ENCODE measurements at places on chromosomes 11 and 22.

- no peak for DNase-seq
These were observed 35.2 kb upstream of the FADD start for GRCh38 chr11:70167723-70168404.

DNA sequence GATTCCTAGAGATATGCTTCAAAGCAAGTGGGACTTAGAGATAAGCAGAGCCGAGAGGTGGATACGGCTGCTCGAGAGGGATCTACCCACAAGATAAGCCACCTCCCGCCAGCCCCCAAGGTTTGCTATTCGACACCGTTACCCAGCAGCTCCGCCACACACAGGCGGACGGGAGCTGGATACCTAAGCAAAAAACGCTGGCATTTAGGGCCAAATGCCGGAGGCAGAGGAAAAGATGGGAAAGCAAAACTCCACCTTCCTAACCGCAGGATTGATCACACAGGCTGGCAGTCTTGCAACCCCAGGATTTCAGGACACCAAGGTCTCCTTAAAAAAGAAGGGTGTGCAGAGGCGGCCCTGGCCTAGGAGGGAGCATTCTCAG is 709 bp downstream of the FTH1 start:
- DNase-seq = peak; percentile 42

DNA sequence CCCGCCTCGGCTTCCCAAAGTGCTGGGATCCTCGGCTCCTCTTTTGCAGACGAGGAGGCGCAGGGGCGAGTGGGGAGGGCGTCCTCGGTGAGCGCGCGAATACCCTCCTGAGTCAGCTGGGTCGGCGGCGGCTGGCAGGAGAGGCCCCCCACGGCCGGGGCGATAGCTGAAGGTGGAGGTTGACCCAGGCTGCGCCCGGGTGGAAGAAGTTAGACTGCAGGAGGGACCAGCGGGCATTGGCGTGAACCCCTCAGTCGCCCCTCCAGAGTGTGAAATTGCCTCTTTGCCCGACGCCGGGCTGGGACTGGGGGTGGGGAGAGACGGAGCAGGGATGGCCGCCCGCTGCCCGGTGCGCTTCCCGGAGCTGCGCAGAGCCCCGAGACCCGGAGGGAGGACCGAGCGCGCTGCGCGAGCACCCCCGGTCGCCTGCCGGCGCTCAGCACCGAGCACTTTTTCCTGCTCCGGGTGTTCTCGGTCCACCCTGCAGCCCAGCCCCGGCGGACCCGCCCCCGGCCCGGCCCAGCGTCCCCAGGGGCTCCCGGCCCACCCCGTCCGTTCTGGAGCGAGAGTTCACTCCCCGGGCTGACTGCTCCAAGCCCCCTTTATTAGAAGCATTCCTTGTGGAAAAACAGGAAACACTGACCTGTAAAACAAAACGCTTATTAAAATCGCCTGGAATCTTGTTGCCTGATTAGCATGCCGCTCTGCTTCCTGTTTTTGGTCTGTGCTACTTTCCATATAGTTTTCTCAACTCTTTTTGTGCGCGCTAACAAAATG is 13.7 kb upstream of the CPT1A start:
- no peak for DNase-seq

GRCh38 chr11:113677685-113678084 is 28.4 kb downstream of the TMPRSS5 start:
- no peak for DNase-seq

- no peak for DNase-seq
These were observed 10.5 kb downstream of the DNAJB13 start for GRCh38 chr11:73961321-73961720.

DNA sequence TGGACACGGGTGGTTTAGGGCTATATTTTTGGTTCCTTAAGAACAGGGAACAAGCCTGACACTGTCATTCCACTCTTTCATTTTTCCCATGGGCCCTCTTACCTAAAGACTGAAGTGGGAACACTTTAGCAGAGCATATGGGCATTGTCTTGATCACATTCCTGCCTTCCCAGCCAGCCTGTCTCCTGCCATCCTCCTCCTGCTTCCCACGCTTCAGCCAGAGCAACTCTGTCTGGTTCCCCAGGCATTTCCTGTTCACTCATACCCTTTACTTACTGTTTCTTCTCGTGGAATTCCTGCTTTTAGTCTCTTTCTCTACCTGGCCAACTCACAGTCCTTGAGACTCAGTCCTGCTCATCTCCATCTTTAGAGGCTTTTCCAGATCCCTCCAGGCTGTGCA is 22.8 kb downstream of the MRPL16 start:
- DNase-seq = no peak

DNA sequence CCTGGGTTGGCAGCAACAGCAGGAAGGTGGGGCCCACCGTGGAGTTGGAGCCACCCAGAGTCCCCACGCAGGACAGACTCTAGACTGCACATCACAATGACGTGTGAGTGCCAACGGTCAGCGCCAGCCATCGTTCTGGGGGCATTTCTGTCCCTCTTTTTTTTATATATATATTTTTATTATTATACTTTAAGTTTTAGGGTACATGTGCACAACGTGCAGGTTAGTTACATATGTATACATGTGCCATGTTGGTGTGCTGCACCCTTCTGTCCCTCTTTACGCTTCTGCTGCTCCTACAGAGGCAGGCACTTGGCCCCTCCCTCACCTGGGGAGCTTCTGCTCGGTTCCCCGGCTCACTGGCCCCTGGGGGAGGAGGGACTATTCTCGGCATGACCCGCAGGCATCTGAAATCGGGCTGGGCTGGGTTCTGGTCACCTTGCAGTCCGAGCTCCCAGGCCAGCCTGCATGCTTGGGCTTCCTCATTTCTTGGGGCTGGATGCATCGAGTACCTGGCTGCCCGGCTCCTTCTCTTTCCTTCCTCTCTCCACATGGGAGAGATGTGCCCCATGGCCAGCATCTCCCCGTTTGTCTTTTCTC is 787.4 kb downstream of the TBC1D22A start:
- DNase-seq = no peak

DNA sequence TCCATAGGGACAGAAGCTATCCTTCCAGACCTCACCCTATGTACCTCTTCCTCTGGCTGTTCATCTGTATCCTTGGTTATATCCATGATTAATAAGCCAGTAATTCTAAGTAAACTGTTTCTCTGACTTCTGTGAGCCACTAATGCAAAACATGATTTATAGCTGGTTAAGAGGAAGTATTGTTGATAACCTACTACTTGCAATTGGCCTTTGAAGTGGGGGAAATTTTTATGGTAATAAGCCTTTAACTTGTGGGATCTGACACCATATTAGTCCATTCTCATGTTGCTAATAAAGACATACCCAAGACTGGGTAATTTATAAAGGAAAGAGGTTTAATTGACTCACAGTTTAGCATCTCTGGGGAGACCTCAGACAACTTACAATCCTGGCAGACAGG is 21.9 kb downstream of the CASP12 start:
- no peak for DNase-seq

GRCh38 chr11:79902493-79902892 is 461.7 kb upstream of the TENM4 start:
- no peak for DNase-seq

DNA sequence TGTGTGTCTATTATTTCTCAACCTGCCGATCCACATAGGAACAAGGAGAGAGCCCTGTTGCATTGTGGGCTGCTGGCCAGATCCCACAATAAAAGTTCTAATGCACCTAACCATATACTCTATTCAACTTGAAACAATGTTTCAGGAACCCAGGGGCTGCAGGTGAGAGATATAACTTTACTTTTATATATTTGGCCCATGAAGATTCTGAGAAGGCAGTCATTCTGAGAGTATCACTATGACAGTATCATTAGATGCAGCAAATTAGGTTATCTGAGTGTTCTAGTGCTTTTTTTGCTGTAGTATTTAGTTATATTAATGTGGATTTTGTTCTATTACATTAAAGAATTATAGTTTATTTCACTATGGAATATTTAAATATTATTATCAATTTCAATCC is 655.1 kb upstream of the ARHGAP42 start:
- peak; percentile 12 for DNase-seq

DNA sequence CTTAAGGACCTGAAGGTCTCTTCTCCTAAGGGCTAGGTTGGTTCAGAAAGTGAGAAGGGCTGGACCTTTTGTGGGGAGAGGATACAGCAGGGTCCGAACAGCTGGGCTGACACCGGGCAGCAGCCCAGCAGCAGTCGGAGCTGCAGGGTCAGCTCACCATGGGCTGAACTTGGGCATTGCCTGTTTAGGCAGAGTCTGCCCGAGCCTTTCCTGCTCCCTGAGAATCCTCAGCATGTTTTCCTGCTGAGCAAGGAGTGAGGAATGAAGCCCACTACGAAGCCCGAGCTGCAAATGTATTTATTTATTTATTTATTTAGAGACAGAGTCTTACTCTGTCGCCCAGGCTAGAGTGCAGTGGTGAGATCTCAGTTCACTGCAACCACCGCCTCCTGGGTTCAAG is 83.9 kb downstream of the PTPRJ start:
- no peak for DNase-seq

- no peak for DNase-seq
These were observed 42.5 kb downstream of the CD82 start for GRCh38 chr11:44607987-44608386.

DNA sequence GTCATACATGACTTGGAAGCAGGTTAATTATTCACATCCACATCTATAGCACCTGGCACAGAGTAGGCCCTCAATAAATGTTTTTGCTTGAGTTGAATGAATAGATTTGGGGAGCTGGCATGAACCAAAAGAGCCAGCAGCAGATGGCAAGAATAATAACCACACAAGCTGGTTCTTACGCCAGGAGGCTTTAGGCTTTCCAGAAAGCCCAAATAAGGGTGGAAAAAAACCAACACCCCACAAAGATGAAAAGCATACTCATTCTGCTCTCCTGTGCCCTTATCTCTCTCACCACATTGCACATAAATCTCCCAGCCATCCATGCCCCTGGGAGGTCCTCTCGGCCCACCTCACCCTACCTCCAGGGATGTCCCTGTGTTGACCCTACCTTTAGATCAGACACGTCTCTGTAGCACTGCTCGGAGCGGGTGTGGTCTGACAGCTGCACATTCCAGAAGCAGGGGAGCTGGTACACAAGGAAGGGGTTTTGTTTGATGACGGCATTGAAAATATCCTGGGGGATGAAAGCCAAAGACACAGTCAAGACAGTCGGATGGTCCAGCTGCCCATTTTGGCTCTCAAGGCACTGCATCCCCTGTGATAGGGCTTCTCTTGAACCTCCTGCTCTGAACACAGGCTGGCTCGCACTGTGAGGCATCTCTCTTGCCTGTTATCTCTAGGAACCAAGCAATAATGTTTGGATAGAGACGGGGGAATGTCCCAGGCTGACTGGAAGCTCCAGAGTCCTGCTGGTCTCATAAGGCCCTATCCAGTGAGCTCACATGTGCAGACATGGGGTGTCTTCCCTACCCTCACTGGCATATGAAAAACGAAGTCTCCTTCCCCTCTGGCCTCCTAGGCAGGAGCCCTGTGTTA is 323.6 kb upstream of the SYN3 start:
- DNase-seq = no peak

DNA sequence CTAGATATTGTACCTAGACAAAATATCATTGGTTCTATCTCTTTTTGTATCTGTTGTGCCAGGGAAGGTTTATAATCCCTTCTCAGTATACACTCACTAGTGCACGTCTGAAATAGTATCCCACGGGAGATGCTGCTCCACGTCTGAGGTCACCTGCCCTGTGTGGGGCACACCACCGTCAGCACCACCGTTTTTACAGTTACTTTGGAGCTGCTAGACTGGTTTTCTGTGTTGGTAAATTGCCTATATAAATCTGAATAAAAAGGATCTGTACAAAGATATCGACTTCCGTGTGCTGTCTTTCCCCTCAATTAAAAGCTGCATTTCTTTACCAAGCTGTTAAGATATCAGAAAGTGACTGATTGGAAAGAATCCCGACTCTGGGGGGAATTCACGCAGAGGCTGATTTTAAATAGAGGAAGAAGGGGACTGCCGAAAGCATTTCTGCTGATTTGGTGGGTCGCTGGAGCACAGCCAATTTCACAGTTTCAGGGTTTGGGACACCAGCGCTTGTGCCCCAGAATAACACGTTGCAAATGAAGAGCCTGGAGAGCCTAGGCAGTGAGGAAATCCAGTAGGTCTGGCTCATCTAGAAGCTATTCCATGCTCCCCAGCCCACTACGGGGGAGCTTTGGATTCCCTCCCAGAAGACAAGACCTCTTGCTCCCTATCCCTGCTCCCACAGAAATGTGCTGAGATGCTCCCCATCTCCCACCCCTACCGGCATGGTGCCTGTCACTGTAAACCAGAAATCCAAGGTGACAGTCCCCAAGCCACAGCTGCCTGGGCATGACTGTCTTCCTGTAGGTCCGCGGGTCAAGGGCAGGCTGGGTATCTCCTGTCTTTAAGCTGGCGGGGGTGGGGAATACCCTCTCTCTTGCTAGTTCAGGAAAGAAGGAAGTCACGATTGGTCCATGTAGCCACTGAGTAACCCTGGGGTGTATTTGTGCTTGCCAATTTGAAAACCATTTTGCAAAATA is 12.7 kb upstream of the MYO18B start:
- DNase-seq = no peak

- DNase-seq = no peak
These were observed 107.7 kb downstream of the CEP164 start for GRCh38 chr11:117435326-117435725.

- no peak for DNase-seq
These were observed 55.0 kb downstream of the FZD4 start for GRCh38 chr11:86900162-86900561.

GRCh38 chr11:12224537-12224893 is 114.1 kb downstream of the MICAL2 start:
- peak; percentile 97 for DNase-seq

GRCh38 chr11:41307296-41308080 is 152.0 kb downstream of the LRRC4C start:
- no peak for DNase-seq

DNA sequence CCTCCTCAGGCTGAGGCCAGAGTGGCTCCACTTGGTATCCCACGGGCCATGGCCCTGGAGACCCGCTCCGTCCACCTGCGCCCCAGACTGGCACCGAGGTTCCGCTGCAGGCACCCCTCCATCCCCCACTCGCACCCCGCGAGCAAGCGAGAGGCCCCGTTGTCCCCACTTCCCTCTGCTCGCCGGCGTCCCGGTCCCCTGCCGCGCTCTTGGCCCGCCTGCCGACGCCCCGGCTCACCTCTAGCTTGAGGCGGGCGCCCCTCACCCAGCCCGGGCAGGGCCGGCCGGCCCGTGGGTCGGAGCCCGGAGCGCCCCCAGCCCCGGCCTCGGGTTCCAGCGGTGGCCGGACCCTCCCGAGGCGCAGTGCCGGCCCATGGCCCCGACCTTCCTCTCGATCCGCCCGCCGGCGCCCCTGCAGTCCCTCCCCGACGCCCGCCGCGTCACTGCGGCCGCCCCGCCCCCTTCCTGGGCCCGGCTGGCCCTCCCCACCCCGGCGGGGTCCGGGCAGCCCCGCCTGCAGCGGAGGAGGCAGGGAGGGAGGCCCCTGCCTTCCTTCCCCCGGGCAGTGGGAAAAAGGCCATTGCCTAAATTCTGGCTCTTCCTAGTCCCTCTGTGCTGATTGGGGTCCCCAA is at the start of gene PITPNM1:
Gene PITPNM1 (minus strand): TSS at position 414 of the 632 bp plus-strand sequence. CDS start 1,183 bp downstream, outside the sequence.
- peak; percentile 88 for DNase-seq

GRCh38 chr22:42805016-42805997 is 51.8 kb downstream of the ARFGAP3 start:
- DNase-seq = no peak
